Activated CD4-positive, alpha-beta T cell treated with anti-CD3 and anti-CD28 coated beads, Interleukin-10, Interleukin-2, amounts not matched to agents 100 ng/mL and 50 ng/mL, durations not matched to agents 16 hours and 8 hours (primary cell): ENCODE measurements at places on chromosomes 12 and 14.
A peak's percentile ranks its signal among the peaks of the same experiment; 100 is the strongest.

DNA sequence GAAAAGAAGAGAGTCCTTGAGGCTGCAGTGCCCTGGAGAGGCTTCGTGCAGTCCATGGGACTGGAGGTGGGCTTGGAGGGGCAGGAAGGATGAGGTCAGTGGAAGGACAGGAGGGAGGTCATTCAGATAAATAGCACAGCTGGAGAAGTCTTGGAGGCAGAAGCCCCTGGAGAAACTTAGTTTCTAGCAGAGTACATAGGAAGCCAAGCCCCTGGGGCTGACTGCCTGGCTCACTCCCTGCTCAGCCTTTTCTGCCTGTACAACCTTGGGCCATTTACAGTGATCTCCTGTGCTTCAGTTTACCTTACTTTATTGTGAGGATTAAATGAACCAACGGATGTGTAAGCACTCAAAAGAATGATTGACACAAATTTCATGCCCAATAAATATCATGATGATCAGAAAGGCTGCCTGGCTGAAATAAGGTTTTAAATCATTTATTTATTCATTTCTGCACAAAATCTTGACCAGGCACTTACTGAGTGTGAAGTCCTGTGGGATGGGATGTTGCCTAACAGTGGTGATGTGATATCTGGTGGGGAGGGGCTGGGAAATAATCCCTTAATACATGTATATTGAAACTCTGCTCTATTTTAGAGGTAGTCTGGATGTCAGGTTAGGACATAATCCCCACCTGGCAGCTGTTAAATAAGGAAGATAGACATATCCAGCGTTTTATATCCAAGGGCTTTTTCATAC lies 54.3 kb downstream of the PLEKHG7 start:
- DNase-seq, result no peak

DNA sequence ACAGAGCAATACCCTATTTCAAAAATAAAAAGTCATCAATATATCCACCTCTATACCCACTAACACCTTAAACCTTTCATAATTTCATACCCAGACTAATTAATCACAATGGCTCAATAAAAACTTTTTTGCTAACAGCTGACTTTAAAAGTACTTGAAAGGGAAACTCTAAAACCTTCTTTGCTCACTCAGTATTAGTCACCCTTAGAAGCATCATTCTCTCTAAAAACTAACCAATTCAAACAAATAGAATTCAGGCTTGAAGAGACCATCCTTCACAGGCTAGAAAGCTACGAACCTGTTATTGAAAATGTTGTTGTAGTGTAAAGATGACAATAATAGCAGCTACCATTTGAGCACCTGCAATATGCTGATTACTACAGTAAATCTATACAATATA lies 37.2 kb downstream of the HECTD1 start:
- no peak for DNase-seq

- no peak for DNase-seq
Measured at GRCh38 chr12:62787023-62787422, 147.9 kb downstream of the PPM1H start.

GRCh38 chr12:64077922-64078321 lies 144.2 kb downstream of the KICS2 start:
- DNase-seq, result no peak

DNA sequence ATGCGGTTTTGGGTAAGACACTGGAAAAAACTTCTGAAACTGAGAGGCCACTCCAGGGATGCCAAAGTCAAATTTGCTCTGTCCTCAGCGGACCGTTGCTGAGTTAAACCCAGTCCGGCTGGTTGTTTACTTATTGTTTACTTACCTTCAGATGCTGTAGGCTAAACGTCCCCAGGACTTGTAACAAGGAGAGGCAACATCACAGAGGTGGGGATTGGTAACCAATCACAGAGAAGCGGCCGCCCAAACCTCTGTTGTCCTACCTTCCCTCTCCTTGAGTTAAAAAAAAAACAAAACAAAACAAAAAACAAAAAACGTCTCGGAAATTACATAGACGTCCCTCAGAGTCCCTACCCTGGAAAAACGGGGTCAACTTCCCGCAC lies 380 bp downstream of the ANO2 start:
- DNase-seq, result no peak

GRCh38 chr12:49565406-49566265 lies 2.3 kb downstream of the MCRS1 start:
- DNase-seq, result no peak

GRCh38 chr14:89140326-89140725 lies 276.7 kb downstream of the FOXN3 start:
- DNase-seq, result no peak

- peak; percentile 7 for DNase-seq
Measured at GRCh38 chr14:75063013-75063412, 811 bp downstream of the ACYP1 start.

DNA sequence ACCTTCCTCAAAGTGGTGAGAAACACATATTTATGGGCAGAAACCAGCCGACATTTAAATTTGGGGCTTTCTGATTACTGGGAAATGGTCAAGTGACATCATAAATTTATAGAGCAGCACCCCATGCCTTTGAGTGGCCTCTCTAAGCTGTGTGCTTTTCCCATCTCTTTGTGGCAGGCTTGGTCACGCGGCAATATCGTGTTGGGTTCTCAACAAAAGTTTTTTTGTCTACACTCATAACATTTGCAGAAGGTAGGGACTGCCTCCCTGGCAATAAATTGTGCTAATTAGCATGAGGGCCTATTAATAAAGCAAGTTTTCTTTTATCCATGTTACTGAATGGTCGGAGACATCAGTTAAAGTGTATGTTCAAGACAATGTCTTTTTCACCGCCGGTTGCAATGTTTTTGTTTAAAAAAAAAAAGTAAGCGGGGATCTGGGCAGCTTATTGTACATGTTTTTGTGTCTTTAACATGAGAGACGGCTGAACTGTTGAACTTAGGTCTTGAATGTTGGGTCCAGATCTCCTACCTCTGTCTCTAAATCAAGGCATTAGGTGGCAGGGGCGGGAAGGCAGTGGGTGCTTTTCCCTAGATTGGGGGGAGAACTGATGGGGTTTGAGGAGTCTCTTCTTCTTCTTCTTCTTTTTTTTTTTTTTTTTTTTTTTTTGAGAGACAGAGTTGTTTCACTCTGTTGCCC lies 193.3 kb downstream of the PHETA1 start:
- no peak for DNase-seq

GRCh38 chr14:64844272-64844671 lies 35.4 kb downstream of the SPTB start:
- no peak for DNase-seq

DNA sequence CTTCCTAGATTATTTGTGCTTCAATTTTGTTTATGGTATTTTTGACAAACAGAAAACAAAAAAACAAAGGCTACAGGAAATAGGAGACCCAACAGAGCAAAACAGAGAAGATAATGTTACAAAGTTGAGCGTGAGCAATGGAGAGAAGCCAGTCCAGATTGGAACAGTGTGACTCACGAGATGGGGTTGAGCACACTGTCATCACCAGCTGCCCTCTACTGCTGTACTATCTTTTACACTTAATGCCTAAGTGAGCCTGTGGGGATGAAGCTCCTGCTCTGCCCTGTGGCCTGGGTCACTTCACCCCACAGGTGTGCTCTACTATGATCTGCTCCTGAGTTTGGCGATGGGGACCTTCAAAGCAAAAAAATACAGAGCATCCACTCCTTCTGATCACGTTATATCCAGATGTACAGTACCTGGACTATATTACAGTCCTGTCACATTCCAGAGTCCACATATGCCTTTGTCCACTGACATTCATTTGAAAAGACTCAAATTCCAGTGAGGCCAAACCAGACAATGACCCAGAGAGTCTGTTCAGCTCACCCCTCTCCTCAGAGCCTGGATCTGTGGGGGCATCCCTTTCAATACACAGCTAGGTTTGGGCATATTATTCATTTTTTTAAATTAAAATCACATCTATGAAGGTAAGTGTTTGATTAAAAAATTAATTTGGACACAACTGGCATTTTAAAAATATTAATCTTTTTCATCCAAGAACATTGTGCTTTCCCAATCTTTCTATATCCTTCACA lies 4.4 kb downstream of the IPO8 start:
- no peak for DNase-seq

- DNase-seq, result no peak
Measured at GRCh38 chr14:95533822-95534221, 1.0 kb upstream of the GLRX5 start.

DNA sequence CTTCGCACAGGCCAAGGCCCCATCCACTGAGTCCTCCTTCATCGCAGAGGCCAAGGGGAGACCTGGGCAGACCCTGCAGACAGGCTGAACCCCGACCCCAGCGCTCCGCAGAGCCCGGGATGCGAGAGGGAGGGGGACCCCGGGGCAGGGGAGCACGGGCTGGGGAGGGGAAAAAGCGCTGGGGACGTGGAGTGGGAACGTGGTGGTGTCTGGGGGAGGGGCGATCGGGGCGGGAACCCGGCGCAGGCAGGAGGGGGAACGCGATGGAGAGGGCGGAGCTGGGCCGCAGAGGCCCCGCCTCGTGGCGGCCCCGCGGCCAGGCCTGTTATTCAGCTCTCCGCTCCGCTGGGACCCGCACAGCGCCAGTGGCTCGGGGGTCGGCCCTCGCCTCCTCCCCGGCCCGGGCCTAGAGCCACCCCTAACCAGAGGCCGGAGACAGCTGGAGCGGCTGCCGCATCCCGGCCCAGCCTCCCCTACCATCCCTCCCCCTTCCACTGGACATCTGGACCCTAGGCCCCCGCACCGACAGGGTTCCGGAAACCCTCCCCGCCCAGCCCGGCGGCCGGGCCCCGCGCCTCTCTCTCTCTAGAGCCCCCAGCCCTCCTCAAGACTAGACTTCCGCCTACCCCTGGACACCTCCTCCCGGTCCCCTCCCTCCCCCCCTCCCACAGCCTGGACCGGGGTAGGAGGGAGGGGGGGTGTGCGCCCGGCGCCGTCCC lies at the start of gene ARHGEF25:
TSS of gene ARHGEF25 (plus strand) at position 328 of the 719 bp plus-strand sequence. CDS start 460 bp downstream, outside the sequence.
- DNase-seq, result peak; percentile 31

DNA sequence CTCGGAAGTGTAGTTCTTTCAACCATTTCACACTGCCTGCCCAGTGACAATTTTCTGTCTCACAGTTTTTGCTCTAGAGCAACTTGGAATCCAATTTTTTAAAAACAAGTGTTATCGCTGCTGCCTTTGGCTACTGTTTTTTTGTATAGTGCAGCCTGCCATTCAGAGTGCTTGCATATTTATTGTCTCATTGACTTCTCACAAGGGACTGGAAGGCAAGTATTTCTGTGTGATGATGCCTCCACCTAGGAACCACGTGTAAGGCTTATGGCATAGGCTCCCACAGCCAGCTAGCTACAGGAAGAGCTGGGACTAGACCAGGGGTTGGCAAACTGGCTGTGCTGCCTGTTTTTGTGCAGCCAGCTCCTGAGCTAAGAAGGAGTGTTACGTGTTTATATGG lies 903 bp downstream of the PARPBP start:
- DNase-seq, result peak; percentile 41

DNA sequence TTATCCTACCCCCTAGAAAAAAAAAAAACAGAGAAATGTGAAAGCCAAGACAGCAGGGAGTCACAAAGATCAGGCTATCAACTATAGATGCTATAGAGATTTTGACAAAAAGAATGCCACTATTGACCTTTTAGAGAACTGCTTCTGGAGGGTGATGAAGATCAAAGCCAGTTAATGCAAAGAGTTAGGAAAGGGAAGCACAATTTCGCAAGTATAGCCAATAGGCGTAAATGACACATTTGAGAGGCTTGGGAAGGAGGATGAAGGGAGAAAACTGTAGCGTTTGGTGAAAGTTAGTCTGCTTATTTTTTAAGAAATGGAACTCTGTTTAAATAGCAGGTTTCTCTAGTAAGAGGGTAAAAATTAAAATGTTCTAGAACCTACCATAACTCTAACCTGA lies 190.7 kb downstream of the DUSP6 start:
- DNase-seq, result no peak

DNA sequence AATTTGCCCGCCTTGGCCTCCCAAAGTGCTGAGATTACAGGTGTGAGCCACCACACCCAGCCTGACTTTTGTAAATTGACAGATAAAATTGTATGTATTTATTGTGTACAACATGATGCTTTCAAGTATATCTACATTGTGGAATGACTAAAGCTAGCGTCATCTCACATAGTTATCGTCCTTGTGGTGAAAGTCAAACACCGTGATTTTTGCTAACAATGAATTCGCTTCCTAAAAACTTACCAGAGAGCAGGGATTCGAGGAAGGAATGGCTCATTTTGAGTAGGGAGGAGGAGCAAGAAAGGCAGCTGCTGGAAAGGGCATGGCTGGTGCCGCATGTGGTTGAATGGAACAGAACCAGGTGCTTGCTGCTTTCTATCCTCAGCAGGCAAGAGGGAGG lies 85.4 kb downstream of the LGMN start:
- DNase-seq, result no peak

DNA sequence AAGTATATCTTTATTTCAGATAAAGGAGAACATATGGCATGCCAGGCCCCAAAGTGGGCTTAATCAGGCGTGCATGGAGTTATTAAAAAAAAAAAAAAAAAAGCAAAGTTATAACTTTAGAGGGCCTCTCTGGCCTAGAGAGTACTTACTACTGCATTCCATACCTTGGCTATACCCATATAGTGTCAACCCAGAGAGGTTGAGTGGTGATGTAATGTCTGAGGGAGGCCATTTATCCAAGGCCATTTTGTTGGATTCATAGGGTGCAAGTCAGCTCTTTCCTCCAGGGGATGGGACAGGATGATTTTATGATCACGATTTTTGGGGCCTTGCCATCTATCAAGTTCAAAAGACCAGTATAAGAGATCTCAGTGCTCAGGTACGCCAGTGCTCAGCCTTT lies 66.4 kb downstream of the DCAF5 start:
- no peak for DNase-seq

GRCh38 chr12:63846238-63846967 lies 1.9 kb downstream of the SRGAP1 start:
- no peak for DNase-seq

DNA sequence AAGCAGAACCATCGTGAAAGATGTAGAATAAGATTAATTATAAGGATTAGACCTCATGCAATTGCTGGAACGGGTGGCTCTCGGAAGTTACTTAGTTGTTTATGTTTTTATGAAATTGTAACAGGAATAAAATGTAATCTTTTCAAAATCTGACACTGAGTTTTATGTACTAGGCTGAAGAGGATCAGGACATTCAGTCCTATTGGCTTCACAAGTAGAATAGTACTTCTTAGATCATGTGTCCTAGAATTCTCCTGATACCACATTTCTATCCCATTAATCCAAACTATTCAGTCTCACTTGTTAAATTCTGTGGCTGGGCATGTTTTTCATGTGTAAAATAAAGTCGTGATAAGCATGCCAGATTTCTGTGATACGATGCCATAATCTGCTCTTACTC lies 423.5 kb upstream of the OR4E1 start:
- no peak for DNase-seq

GRCh38 chr14:69087061-69087461 lies 65.9 kb downstream of the DCAF5 start:
- no peak for DNase-seq

GRCh38 chr12:2851931-2852330 lies 4.9 kb downstream of the TEX52 start:
- no peak for DNase-seq
